ENCODE measurements at places on chromosomes 2 and 18. TPM values are rescaled to one million over a fixed set of nuclear protein-coding genes. Genes with fewer than 3 reads are reported as not detected.

- peaks cover 42% of the 10 kb centered on the region for H3K36me3 ChIP-seq
- DNase-seq: no peak
- peak overlapping the region; percentile 13 for H3K4me3 ChIP-seq
- H3K27ac ChIP-seq: peak overlapping the region; percentile 95
- peaks cover 78% of the 10 kb centered on the region for H3K4me1 ChIP-seq
Observed at GRCh38 chr2:197200051-197200761, 110.4 kb downstream of the ANKRD44 start.

- no peaks in the 10 kb centered on the region for H3K36me3 ChIP-seq
- no peak overlapping the region for H3K27ac ChIP-seq
- no peak for DNase-seq
- H3K4me1 ChIP-seq: no peaks in the 10 kb centered on the region
- no peak overlapping the region for H3K4me3 ChIP-seq
Observed at GRCh38 chr18:7383002-7383980, 152.4 kb downstream of the LRRC30 start.

GRCh38 chr2:118750959-118751565, 96.4 kb downstream of the EN1 start:
- H3K36me3 ChIP-seq: no peaks in the 10 kb centered on the region
- H3K27ac ChIP-seq: no peak overlapping the region
- DNase-seq: no peak

TWIST2 gene
- not detected for total RNA-seq

TUBB8B gene
- not detected for total RNA-seq

LOXL3 gene
- 2.1 TPM for total RNA-seq

- H3K27me3 ChIP-seq: no peaks in the 10 kb centered on the region
- no peak for DNase-seq
- no peak overlapping the region for H3K27ac ChIP-seq
Observed at GRCh38 chr2:154452906-154453493, 245.5 kb upstream of the KCNJ3 start.

DNA sequence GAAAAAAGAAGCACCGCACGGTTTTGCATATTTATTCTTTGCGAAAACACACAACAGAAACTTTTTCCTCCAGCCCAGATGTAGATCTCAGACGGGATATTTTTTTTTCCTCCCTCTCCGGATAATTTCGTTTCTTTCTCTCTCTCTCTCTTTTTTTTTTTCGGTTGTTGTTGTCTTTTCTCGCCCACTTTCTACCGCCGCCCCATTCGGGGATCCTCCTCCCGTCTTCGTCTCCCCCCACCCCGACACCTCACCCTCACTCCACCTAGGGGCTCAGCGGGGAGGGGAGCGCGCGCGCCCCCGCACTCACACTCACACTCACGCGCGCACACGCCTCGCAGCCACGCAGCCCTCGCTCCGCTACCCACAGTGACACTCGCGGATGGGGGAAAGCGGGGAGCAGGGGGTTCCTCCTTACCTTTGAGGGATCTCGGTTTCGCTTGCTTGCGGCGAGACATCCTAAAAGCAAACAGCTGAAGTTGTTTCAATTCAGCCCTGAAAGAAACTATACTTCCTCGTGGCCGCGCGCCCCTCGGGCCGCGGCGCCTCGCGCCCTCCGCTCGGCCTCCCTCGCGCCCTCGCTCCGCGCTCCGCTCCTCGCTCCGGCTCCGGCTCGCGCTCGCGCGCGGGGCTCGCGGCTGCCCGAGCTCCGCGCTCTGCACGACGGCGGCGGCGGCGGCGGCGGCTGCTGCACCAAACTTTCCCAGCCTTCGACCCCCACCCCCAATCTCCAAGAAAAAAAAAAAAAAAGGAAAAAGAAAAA, 1.3 kb downstream of the ZNF521 start:
- peaks cover 11% of the 10 kb centered on the region for H3K4me1 ChIP-seq
- no peaks in the 10 kb centered on the region for H3K36me3 ChIP-seq
- no peak overlapping the region for H3K27ac ChIP-seq
- peak overlapping the region; percentile 79 for H3K4me3 ChIP-seq
- H3K27me3 ChIP-seq: peaks cover 73% of the 10 kb centered on the region

GRCh38 chr2:169715379-169716237, 18.0 kb upstream of the KLHL23 start:
- H3K4me3 ChIP-seq: no peak overlapping the region
- peaks cover 3% of the 10 kb centered on the region for H3K36me3 ChIP-seq
- DNase-seq: no peak
- H3K27ac ChIP-seq: no peak overlapping the region
- peaks cover 19% of the 10 kb centered on the region for H3K4me1 ChIP-seq

DNA sequence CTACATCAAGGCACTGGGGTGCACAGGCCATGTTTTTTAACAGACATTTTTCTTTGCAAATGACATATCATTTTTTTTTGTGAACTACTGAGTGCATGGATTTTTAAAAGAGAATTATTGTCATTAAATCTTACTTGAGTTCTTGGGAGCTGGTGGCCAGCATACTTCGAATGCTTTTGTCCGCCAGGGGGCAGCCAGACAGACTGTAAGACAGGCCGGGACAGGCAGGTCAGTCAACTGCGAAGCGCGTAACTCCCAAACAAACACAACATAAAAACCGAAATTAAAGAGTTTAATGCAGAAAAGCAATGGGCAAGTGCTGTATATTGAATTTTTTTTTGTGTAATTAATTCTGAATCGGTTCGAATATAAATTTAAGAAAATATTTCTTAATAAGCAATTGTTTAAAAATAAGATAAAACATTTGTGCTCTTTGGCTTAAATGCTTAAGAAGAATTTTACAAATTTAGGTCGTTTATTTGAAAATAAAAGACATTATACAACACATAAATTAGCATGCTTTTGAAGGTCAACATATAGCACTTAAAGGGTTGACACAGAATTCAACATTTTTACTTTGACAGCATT, 142.2 kb upstream of the PXDN start:
- H3K27me3 ChIP-seq: no peaks in the 10 kb centered on the region
- peak; percentile 16 for DNase-seq
- no peak overlapping the region for H3K4me3 ChIP-seq

GPR75 gene
- 2.4 TPM for total RNA-seq

DNA sequence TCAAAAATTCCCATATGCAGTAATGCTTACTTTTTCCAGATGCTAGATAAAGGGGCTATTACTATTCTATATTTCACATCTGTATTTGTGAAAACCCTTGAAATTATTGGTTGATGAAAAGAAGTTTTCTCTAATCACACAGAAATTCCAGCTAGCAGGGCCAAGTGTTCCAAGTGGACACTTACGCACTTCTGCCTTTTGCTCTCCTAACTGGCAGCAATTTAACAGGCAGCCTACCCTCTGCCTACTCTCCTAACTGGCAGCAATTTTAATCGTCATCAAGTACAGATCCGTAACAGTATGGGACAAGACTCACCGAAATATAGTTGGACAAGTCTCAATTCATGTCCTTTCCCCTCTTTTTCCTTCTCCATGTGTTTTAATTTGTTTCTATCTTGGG, 12.0 kb downstream of the LRRC30 start:
- no peaks in the 10 kb centered on the region for H3K27me3 ChIP-seq
- DNase-seq: no peak
- H3K4me3 ChIP-seq: no peak overlapping the region
- no peaks in the 10 kb centered on the region for H3K4me1 ChIP-seq
- H3K36me3 ChIP-seq: no peaks in the 10 kb centered on the region

PCARE gene
- not detected for total RNA-seq

GRCh38 chr2:18395555-18395954, 164.9 kb downstream of the RDH14 start:
- H3K27me3 ChIP-seq: peaks cover 3% of the 10 kb centered on the region
- no peaks in the 10 kb centered on the region for H3K36me3 ChIP-seq
- DNase-seq: no peak
- H3K4me3 ChIP-seq: no peak overlapping the region
- H3K4me1 ChIP-seq: no peaks in the 10 kb centered on the region
- no peak overlapping the region for H3K27ac ChIP-seq

- no peaks in the 10 kb centered on the region for H3K27me3 ChIP-seq
- H3K4me1 ChIP-seq: no peaks in the 10 kb centered on the region
- H3K36me3 ChIP-seq: no peaks in the 10 kb centered on the region
- no peak for DNase-seq
- H3K4me3 ChIP-seq: no peak overlapping the region
- no peak overlapping the region for H3K27ac ChIP-seq
Observed at GRCh38 chr2:129821445-129821844, 158.0 kb upstream of the RAB6C start.

ITGA4 gene
- 96.5 TPM for total RNA-seq

DNA sequence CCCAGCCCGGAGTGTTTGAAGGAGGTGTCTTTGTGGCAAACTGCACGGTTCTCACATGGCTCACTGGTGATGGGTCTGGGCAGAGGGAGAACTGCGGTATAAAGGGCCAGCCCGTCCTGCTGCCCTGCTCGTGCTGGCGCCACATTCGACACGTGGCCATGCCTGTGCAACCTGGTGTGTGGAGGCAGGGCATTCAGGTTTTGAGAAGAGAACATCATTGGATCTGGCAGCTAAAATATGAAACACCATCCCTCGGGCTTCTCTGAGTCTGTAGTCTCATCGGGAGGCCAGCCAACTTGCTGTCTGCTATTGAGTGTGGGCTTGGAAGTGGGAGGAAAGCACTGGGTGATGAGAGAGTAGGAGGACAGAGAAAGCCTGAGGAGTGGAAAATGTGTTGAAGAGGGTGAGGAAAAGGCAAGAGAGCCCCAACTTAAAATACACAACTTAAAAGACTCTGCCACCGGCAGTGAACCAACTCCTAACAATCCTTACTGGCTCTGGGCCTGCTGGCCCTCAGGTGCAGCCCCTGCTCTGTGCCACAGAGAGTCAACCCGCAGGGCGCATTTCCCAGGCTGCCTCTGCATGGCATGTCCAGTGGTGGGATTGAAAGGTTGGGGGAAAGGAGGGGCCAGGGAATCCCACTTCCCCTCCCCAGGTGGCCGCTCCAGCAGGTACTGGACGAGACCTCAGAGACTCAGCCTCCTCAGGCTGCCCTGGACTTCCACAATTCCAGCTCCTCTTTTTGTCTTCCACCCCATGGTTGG, 112.7 kb upstream of the DLX2 start:
- no peaks in the 10 kb centered on the region for H3K36me3 ChIP-seq
- no peak overlapping the region for H3K27ac ChIP-seq
- no peak overlapping the region for H3K4me3 ChIP-seq
- no peaks in the 10 kb centered on the region for H3K4me1 ChIP-seq
- H3K27me3 ChIP-seq: peaks cover 2% of the 10 kb centered on the region
- no peak for DNase-seq

- no peak overlapping the region for H3K4me3 ChIP-seq
- peaks cover 12% of the 10 kb centered on the region for H3K27me3 ChIP-seq
- no peaks in the 10 kb centered on the region for H3K4me1 ChIP-seq
- no peak overlapping the region for H3K27ac ChIP-seq
- DNase-seq: no peak
Observed at GRCh38 chr2:236017446-236017845, 150.7 kb downstream of the GBX2 start.

RNPEPL1 gene
- total RNA-seq: 67.3 TPM

DNA sequence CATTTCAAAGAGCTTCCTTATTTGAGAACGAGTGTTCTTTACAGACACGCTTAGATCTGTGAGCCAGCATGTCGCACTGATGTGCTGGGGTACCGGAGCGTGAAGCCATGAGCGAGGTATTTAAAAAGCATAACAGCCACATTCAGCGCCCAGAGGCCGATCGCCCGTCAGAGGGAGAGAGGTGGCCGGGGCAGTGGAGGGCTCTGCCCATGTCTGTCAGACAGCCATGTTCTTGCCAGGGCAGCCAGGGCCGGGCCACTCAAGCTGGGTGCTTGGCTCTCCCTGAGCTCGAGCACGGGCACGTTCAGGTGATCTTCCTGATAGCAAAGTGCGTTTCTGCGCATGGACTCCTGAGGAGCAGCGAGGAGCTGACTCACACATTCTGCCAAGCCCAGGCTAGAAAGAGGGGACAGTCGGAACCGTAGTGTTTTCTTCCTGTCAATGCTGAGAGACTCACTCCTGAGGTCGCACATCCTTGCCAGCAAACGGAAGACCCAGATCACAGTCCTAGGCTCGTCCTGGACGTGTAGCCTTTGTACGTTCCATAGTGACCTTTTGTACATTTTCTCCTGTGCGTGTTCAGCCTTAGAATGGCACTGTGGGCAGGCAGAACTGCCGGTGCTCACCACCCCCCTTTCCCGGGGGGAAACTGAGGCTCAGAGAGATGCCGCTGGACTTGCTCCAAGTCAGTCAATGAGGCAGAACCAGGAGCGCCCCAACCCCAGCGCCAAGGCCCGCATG, 100.7 kb downstream of the NFATC1 start:
- no peak for DNase-seq
- no peaks in the 10 kb centered on the region for H3K27me3 ChIP-seq
- no peak overlapping the region for H3K27ac ChIP-seq
- peaks cover 77% of the 10 kb centered on the region for H3K36me3 ChIP-seq
- peaks cover 6% of the 10 kb centered on the region for H3K4me1 ChIP-seq

DNA sequence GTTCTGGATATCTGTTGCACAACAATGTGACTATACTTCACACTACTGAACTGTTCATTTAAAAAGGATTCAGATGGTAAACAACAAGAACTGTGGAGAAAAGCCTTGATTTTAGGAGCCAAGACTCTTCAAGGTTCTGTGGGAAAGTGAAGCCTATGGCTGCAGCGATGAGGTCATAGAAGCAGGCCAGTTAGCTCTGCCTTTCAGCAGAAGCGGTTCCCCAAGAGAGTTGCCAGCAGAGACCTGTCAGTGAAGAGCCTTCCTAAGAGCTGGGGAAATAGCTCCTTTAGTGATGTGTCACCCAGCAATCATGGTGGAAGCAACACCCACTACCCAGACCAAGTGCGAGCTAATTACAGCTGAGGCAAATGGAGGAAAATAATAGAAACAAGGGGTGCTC, 346.5 kb upstream of the ETAA1 start:
- no peak overlapping the region for H3K27ac ChIP-seq
- no peaks in the 10 kb centered on the region for H3K36me3 ChIP-seq
- no peak for DNase-seq
- H3K4me1 ChIP-seq: no peaks in the 10 kb centered on the region
- no peaks in the 10 kb centered on the region for H3K27me3 ChIP-seq

DNA sequence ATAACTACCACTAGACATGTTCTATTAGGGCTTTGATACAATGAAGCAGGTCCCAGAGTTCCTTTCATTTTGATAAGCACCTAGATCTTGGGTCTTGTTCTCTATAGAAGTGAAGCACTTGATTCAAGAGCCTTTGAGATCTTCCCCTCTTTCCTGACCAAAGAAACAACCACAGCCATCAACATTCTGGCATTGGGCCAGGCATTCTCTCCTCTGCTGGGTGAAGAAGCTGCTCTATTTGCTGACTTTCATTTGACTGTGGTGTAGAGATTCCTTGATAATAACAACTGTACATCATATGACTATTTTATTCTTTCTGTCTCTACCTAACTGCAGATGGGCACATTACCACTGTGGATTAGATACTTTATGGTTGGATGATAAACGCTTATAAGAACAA, 96.6 kb upstream of the LYPD1 start:
- no peaks in the 10 kb centered on the region for H3K27me3 ChIP-seq
- no peak for DNase-seq
- H3K4me1 ChIP-seq: no peaks in the 10 kb centered on the region

GRCh38 chr2:52613064-52613463, 1154.5 kb upstream of the CHAC2 start:
- no peak overlapping the region for H3K27ac ChIP-seq
- no peaks in the 10 kb centered on the region for H3K4me1 ChIP-seq
- H3K36me3 ChIP-seq: no peaks in the 10 kb centered on the region
- H3K4me3 ChIP-seq: no peak overlapping the region

All from activated T-helper 2 cell treated with anti-CD3 and anti-CD28 coated beads, Interferon-gamma antibody, Interleukin-2, Interleukin-4, amounts not matched to agents 10 μg/mL and 5 μg/mL and 100 μg/mL, durations not matched to agents 14 hours and 24 hours and 36 hours (primary cell).